ENCODE measurements at places on chromosomes 6 and 20.
A peak's percentile ranks its signal among the peaks of the same experiment; 100 is the strongest.

GRCh38 chr6:168363302-168363701, 43.7 kb upstream of the DACT2 start:
- no peak for DNase-seq

DNA sequence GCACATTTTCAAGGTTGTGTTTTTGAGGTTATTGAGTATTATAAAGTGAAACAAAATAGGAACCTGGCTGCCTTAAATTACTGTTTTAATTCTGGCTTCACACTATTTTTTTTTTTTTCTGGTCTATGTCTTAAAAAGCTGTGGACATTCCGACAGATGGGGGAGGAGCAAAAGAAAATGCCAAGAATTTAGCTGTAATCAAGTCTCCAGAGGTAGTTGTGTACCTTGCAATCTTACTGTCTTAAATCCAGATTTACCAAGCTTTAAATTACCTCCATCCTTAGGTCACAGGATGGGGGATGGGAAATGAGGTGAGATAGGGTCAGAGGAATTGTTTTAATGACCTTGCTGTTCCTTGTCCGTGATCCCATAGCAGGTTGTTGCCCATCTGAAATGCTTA, 182.8 kb downstream of the UTRN start:
- no peak for DNase-seq

DNA sequence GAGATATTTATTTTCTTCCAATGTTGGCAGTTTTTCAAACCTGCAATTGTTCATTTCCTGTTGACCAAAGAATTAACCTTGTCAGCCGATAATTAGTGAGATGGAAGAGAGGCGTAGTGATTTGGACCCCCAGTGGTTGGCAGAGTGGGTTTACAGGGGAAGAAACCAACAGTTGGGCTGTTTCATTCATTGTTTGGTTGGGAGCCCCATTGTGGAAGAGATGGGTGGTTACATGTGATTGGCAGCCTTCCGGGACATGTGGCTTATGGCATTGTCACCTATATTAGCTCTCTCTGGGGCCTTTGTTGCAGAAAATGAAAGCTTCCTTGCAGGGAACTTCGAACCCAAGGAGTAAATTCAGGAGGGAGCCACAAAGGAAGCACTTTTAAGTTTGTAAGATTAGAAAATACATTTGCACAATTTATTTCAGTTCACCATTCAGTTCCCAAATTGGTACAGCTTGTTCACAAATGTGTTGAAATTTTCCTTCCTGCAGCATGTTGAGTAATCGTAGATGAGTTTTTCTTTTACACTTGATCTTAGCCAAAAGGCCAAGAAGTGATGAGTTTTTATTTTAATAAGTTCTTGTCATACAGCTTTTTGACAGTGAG, 50.3 kb upstream of the CDKAL1 start:
- peak; percentile 19 for DNase-seq

GRCh38 chr6:16227048-16227562, 11.3 kb upstream of the GMPR start:
- no peak for DNase-seq

DNA sequence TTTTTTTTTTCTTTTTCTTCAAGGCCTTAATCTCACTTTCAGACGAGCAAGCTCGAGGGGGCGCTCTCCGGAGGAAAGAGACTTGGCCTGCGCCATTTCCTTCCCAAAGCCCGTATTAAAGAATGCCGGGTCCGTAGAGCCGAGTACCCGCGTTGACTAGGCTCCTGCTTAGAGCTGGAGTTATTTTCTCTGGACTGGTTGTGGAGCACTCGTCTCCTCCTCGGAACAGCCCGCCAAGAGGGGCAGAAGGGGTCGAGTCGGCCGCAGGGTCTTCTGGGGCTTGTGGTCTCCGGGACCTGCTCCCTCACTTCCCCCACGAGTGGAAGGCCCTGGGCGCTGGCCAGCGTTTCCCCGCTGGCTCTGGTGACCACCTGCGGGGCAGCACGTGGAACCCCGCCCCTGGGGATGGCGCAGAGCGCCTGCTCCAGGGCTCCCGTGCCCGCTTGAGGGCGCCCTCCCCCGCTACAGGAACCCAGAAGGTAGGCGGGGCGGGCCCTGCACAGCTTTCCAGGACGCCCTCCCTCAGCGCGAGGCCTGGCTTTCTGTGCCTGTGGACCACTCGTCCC, 2.7 kb upstream of the MEI4 start:
- peak; percentile 9 for DNase-seq

- DNase-seq: no peak
Measured at GRCh38 chr20:62519826-62520225, 44.0 kb upstream of the GATA5 start.

DNA sequence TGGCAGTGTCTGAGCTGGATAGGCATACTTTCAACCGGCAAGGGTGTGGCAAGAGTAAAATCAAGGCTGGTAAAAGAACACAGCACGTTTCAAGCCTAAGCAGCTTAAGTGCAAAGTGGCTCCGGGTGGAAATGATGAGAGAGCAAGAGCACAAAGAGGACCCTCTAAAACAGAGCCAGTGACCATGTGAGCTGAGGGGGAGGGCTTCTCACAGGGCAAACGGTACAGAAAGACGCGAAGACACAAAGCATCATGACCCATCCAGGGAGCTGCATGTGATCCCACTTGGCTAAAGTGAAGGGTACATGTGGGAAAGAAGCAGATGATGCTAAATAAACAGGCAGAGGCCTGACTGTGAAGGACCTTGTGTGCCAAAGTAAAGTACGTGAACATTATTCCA, 25.7 kb downstream of the FKBP5 start:
- DNase-seq: no peak

- no peak for DNase-seq
Measured at GRCh38 chr20:48695255-48695654, 132.5 kb downstream of the PREX1 start.

- no peak for DNase-seq
Measured at GRCh38 chr6:150987855-150988464, 122.5 kb downstream of the MTHFD1L start.

- DNase-seq: no peak
Measured at GRCh38 chr6:82711105-82711827, 347.6 kb downstream of the TPBG start.

DNA sequence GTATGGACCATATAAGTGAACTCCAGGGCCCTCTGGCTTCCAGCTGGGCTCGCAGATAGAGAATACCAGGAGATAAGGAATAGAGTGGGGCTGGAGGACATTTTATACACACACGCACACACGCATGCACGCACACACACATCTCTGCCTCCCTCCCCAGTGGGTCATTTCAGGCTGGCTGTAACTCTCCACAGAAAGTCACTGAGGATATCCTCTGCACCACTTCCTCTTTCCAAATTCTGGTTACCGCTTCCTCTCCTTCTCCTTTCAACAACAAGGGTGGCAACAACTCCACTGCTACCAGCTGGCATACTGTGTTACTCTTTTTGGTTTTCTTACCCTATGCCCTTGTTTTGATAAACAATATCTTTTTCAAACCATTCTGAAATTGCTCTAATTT, 280.2 kb downstream of the COL12A1 start:
- peak; percentile 25 for DNase-seq

GRCh38 chr6:148213366-148213765, 129.3 kb upstream of the SASH1 start:
- DNase-seq: no peak

DNA sequence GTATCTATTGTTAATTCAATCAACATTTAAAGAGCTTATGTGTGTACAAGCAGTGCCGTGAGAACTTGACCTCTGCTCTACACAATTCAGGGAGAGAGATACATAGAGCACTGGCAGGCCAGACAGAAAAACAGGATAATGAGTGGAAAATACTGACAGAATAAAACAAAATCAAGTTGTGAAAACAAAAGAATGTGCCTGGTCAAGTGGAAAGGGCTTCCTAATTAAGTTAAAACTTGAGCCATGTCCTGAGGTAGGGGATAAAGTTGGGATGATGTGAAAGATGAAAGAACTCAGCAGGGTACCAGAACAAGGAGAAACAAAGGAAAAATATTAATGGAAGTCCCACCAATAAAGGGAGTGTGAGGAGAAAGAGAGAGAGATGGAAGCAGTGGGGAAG, 672.8 kb downstream of the GRIK2 start:
- DNase-seq: no peak

DNA sequence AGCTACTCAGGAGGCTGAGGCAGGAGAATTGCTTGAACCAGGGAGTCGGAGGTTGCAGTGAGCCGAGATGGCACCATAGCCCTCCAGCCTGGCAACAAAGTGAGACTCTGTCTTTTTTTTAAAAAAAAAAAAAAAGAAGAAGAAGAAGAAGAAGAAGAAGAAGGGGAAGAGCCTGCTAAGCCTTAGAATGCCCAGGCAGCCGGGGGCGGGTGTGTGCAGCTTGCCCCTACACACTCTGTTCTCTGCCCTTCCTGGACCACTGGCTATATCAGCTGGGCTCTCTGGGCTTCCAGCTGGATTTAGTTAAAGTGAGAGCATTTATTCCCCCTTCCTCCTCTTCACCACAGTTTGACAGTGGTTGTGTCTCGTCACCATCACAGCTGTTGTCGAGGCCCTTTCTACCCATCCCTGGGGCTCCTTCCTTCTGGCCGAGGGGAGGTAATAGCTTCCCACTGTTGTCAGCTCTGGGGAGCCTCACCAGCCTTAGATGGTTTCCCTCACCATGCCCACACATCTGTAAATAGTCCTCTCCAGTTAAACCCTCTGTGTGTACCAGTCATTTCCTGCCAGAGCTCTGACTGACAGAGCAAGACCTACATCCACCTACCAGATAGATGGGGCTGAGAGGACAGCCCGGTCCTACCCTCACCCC, 77.6 kb downstream of the TRERF1 start:
- peak; percentile 64 for DNase-seq

DNA sequence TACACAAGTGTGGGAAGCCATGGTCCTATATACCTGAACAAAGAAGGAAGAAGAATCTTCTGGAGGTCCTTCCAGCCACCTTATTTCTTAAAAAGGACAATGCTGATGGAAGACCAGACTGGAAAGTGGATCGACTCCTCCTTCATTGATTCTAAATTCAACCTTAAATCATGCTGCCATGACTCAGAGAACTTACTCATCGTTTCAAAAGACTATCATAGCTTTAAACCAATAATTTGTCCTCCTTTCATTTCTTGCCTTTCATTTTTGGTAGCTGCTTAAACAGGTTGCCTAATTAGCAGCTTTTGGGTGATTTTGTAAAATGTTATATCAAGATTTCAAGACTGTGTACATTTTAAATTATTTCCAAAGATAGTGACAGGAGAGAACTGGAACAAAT, 60.8 kb downstream of the RTN4IP1 start:
- DNase-seq: no peak

DNA sequence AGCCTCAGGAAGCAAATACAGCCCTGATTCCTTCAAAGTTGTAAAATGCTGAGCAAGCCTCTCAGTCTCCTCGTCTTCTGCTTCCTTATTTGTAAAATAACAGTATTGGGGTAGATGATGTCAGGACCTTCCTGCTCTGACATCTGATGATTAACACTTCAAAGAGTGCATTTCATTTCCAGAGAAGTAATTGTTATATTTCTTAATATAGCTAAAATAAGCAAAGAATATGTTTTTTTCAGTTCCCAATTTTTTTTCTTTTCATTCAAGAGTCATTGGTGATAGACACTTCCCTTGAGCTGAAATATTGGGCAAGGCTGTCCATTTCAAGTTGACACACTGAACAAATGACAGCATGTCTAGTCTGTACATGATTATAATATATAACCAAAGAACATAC, 53.4 kb downstream of the SLX4IP start:
- DNase-seq: peak; percentile 98

Data from inflammatory macrophage (primary cell).